ENCODE measurements at places on chromosomes 11 and 22. TPM values are rescaled to one million over a fixed set of nuclear protein-coding genes. Genes with fewer than 3 reads are reported as not detected.

GRCh38 chr11:12042215-12042676 is 33.8 kb upstream of the DKK3 start:
- DNase-seq = peak; percentile 65

- peak; percentile 83 for DNase-seq
Measured at GRCh38 chr11:118251858-118252652, at the start of gene MPZL3. MPZL3 (minus strand) TSS chr11:118252365; CDS start chr11:118252294, 71 bp downstream.

DNA sequence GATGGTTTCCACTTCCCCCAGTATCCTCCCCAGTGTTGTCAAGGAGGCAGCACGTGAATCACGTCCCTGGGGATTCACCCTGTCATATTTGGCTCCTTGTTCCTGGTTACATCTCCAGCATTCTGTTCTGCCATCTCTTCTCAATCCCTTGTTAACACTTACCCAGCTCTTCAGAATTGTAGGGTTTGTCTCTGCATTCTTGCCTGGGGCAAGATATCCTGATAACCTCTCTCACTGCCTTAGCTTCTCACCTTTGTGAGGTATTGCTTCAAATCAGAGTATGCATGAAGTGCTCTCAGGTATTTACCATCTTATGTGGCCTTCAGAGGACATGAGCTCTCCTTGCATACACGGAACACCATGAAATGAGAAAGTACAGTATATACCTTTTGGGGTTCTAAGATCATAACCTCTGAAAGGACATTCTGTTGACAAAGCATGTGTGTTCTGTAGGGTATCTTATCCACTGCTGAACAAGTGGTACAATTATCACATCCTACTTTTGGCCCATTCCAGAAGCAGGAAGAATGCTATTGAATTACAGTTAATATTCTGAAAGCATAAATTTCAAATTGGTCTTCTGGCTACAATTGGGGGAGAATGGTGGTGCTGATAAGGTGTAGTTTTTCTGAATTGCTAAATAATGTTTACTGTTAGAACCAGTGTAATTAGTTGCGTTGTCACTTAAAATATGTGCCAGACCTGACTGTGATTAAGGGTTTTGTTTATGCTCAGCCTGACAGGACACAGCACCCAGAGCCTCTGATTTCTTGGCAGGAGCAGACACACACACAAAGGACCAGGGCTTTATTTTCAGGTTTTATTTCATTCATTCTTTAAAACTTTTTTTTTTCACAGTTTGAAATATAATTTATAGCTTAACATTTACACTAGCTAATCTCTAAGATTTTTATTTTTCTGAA is 32.7 kb downstream of the VSTM5 start:
- DNase-seq = no peak

GRCh38 chr11:60910281-60910687 is 3.7 kb upstream of the TMEM109 start:
- no peak for DNase-seq

DNA sequence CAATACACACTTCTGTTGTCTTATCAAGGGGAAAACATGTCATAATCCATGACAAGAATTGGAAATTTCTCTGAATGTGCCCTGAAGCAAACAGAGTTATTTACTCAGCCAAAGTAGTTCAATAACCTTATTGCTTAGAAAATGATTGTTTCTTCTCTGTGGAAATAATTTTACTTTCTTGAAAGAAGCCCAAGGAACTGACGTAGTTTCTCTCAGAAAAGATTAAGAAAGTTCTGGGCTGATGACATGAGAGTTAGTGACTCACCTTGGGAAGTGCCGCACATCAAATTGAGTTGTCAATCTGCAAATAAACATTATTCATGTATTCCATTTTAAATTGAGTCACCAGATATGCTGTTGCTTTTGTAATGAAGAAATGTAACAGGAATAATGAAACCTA is 418.6 kb upstream of the LRRC4C start:
- no peak for DNase-seq

DNA sequence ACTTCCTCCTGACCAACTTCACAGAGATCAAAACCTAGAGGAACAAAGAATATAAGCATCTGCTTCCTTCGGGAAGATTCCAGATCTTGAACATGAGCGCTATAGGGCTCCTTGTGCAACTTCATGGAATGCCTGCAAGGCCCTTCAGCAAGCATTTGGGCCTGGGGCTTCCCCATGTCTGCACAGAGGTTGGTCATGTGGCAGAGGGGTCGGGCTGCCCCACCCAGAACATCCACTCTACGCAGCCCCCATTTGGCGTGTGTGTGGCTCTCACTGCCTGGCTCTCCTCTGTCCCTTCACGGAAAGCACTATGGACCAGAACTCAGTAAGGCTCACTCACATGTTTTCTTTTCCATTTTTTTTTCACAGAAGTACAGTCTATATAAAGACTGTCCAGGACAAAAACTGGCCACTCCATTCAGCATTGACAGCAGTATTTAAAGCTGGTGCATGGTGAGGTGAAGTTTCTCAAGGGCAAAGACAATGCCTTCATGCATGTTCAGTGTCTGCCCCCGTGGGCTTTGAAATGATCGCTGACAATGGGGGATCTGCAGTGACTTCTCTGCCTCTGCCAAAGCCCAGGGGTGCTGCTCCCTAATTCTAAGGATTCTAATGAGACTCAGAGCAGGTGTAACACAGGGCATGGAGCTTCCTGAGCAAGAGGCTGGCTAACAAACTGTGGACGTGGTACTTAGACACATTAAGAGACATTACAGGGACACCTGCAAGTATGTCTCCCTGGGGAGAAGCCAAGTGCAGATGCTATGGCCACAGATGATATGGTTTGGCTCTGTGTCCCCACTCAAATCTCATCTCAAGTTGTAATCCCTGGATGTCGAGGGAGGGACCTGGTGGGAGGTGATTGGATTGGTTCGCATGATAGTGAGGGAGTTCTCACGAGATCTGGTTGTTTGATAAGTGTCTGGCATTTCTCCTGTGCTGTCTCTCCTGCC is 66.5 kb upstream of the PITPNB start:
- no peak for DNase-seq

GRCh38 chr22:27581688-27582087 is 219.9 kb downstream of the MN1 start:
- DNase-seq = no peak

DNA sequence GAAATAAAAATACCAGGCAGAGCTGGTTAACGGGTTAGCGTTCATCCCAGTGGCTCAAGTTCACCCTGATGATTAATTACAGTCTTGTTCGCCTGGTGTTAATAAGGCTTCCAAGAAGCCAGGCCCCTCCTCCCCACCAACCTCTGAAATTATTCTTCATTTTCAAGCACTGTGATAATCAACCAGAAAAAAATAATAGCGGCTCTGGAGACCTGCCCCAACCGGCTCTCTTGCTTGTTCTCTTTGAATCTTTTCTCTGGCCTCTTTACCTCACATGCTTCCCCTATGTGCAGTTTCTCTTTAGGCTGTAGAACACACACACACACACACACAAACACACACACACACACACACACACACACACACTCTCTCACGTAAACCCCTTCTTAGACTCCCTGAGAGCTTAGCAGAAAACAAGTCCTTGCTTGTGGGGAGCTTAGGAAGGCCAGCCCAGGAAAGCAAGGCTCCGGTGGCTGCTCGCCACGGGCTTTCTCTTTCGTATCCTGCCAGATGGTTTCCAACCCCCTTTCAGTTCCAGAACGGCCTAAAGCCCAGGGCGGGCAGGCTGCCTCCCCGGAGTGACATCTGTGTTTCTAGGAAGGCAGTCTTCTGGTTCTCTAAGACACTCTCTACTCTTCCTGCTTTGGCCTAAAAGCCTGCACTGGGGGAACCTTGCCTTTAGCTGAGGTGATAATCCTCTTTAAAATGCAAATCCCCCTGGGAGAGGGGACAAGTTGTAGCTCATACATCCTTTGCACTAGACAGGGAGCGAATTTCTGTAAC is 106.4 kb upstream of the SESN3 start:
- peak; percentile 46 for DNase-seq

DNA sequence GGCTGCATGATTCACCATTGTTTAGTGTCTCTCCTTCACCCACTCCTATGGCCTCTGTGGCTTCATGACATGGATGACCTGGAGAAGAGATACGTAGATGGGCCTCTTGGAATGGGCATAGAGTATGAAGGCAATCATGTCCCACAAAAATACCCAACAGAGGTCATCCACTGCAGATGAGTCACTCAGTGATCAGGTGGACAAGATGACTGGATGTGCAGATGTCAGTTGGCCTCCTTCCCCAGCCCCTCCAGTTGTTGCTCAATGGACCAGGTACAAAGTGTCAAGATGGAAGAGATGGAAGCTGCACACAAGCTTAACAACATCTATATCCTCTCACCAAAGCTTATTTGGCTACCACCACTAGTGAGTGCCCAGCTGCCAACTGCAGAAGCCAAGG is 41.0 kb upstream of the CLPB start:
- DNase-seq = no peak

DNA sequence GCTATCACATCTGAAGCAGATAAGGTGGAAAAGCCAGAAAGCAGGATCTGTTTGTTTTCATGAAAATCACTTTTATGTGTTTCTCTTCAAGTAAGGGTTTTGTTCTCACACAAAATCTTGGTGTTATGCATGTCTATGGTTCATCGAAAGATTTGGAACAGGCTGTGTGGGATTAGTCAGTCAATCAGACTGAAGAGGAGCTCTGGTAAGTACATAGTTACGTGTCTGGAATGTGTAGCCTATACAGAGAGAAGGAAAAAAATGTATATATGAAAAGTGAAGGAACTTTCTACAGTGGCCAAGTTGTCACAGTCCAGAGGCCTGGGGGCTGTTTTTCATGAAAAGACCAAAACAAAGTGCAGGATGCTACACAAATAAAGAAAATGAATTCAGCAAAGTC is 156.7 kb downstream of the CNTN5 start:
- no peak for DNase-seq

GRCh38 chr11:953512-953911 is 27.8 kb downstream of the AP2A2 start:
- DNase-seq = no peak

DNA sequence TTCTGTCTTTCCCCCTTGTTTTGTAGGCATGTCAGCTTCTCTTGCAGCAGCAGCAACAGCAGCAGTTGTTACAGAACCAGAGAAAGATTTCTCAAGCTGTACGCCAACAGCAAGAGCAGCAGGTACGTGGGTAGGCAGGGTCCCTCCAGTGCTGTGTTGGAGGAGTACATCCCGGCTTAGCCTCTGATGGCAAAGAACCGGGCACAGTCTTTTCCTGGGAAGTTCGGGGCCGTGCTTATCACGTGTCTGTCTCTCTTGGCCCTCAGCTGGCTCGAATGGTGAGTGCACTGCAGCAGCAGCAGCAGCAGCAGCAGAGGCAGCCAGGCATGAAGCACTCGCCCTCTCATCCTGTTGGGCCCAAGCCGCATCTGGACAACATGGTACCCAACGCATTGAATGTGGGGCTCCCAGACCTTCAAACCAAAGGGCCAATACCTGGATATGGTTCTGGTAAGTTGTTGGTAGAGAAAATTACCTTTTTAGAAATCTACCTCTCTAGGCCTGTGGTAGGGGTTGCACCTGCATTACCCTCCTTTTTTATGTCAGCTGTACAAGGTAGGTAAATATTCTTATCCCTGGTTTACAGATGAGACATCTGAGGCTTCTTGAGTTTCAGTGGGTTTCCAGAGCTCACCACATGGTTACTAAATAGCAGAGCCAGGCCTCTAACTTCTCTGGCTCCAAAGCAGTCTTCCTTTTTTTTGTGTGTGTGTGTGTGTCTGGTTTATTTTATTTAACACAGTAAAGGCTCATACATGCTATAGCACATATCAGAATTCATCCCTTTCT is 45.2 kb upstream of the ADSL start:
- DNase-seq = no peak

DNA sequence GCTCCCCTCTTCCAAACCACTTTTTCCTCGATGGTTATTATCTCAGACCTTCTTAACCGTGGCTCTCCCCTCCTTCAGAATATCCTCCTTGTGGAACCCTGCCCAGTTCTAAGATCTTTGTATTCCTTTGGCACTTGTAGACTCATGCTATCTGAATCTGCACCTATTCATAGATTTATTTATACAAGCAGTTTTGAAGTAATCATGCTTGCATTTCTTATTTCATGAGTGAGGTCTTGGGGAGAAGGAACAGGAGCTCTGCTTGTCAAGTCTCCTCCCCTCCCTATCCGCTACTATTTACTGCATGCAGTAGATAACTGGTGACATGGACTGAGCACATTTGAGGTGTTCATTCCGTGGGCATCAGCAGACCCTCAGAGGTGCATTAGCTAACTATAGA is 5.4 kb upstream of the MADD start:
- DNase-seq = no peak

- no peak for DNase-seq
Measured at GRCh38 chr11:57359396-57359795, 21.2 kb downstream of the P2RX3 start.

DNA sequence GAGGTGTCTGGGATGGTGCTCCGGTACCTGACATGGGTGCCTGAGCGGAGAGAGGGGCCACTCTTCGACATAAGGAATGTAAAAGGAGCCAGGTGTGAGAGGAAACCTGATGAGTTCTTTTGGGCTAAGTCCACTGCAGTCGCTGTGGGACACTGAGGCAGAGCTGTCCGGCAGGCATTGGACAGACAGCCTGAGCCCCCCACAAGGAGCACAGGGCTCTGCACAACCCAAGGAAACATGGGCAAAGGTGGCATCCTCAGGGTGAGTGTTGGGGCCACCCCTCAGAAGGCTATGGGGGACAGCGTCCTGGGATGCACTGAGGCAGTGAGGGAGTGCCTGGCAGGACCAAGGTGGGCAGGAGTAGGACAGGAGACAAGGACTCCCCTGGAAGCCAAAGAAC is 57.7 kb upstream of the EMID1 start:
- no peak for DNase-seq

The MPEG1 gene
- not detected for total RNA-seq

The USP2 gene
- total RNA-seq = 0.51 TPM

The SPDYC gene
- not detected for total RNA-seq

The APOL4 gene
- not detected for total RNA-seq

The PANX3 gene
- not detected for total RNA-seq

The MEI1 gene
- total RNA-seq = 0.42 TPM

Data from Daoy (cell line).